Kidney (tissue), 22 donors: ENCODE measurements at places on chromosomes 3 and 15. TPM values are rescaled to one million over a fixed set of nuclear protein-coding genes. Genes with fewer than 3 reads are reported as not detected.

DNA sequence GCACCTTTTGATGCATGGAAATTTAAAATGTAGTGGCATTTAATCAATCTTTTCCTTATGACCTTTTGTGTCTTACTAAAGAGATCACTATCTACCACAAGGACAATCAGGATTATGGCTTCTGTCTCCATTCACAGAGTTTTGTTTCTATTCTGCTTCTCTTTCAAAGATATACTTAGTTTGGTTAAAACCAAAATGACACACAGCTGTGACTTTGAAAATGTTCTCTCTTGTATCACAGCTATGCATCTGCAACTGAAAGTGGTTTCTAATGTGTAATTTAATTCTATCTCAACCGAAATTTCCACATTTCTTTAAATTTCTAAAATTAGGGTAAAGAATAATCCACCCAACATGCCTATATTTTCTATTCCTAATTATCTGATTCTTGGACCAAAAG lies 27.7 kb downstream of the HLTF start:
- no peak for DNase-seq

DNA sequence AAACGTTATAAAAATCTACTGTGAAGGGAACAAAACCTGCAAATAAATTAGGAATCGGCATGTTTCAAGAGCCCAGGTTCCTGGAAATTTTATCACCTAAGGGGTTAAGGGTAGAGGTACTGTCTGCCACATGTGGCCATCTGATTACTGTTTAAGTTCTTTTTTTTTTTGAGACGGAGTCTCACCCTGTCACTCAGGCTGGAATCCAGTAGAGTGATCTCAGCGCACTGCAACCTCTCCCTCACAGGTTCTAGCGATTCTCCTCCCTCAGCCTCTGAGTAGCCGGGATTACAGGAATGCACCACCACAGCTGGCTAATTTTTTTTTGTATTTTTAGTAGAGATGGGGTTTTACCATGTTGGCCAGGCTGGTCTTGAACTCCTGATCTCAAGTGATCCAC lies 35.8 kb downstream of the UQCC5 start:
- DNase-seq = no peak

- no peak for DNase-seq
Observed at GRCh38 chr3:8660175-8661118, 15.8 kb upstream of the SSUH2 start.

DNA sequence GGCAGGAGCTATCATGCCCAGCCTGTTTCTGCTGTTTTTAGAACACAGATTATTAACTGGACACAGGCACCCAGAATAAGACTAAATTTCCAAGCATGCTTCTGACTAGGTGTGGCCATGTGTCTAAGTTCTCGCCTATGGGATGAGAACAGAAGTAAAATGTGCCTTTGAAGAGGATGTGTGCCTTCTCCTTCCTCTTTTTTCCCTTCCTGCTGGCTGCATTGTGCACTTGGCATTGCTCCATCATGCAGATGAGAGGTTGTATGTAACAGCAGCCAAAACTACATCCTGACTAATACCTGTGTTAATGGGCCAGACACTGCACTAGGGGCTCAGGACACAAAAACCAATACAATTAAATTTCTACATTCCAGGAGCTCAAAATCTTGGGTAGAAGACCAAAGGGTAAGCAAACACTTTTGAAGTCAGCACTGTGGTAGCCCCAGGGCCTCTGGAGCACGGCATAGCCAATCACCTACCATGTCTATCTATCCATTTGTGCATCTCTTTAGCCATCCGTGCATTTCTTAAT lies 40.9 kb upstream of the RNU6-1 start:
- DNase-seq = no peak

DNA sequence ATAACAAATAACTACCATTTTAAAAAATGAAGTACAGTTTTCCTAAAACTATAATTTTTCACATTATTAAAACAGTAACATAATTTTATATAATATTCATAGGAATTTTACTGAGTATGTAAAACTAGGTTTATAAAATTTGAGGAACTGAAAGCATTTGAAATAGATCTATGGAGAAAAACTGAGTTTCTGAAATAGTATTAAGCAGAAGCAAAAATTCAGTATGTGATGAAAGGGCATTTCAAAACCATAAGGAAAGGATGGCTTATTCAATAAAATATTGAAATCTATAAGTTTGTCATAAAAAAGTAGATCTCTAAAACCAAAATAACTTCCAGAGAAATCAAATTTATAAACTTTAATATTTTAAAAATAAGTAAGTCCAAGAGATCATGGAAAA lies 53.4 kb downstream of the GBE1 start:
- no peak for DNase-seq

GRCh38 chr3:78610462-78611125 lies 1157.2 kb downstream of the ROBO1 start:
- DNase-seq = no peak

DNA sequence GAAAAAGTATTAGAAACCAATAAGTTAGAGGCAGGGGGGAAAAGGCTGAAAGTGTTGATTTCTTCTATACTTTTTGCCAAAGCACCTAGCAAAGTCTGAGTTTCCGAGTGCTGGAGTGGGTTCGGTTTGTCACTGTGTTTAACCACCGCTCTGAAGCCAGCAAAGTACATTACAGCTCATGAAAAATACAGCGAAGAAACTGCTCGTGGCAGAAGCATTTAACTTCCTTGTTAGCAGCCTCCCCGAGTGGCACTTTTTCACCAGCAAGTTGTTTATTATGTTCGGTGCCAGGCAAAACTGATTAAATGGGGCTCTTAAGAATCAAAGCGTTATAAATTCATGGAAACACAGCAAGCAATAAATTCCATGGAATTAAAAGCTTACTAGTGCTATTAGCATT lies 313.6 kb downstream of the FOXP1 start:
- no peak for DNase-seq

DNA sequence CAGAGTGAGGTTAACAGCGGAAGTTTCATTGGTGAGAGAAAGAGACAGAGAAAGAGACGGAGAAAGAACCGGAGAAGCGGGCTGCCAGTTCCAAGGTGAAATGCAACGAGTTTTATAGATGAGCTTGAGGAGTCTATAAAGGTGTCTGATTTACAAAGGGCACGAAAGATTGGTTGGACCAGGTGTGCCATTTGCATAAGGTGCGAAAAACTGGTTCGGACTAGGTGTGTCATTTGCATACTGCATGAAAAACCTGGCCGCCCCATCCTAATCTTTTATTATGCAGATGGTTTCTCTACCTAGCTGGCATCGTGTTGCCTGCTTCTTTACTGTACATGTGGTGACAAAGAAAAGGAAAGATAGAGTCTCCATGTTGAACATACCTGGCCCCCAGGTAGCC lies 253.8 kb upstream of the IGF1R start:
- DNase-seq = no peak

DNA sequence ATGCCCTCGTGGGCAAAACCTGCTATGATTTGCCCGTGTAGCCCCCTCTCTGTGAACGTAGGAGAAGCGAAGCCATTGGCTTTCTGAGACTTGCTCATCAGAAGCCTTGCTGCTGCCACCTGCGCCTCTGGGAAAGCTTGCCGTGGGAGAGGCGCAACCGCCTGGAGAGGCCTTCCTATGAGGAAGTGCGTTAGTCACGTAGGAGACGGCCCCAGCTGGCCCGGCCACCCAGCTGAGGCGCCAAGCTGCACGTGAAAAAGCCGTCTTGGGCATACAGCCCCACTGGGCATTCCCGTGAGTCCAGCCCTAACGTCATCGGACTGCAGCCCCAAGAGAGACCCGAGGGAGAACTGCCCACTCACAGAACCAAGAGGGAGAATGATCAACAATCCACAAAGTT lies 49.1 kb upstream of the TJP1 start:
- DNase-seq = no peak

GRCh38 chr3:37824954-37825328 lies 36.7 kb upstream of the CTDSPL start:
- DNase-seq = peak; percentile 16

DNA sequence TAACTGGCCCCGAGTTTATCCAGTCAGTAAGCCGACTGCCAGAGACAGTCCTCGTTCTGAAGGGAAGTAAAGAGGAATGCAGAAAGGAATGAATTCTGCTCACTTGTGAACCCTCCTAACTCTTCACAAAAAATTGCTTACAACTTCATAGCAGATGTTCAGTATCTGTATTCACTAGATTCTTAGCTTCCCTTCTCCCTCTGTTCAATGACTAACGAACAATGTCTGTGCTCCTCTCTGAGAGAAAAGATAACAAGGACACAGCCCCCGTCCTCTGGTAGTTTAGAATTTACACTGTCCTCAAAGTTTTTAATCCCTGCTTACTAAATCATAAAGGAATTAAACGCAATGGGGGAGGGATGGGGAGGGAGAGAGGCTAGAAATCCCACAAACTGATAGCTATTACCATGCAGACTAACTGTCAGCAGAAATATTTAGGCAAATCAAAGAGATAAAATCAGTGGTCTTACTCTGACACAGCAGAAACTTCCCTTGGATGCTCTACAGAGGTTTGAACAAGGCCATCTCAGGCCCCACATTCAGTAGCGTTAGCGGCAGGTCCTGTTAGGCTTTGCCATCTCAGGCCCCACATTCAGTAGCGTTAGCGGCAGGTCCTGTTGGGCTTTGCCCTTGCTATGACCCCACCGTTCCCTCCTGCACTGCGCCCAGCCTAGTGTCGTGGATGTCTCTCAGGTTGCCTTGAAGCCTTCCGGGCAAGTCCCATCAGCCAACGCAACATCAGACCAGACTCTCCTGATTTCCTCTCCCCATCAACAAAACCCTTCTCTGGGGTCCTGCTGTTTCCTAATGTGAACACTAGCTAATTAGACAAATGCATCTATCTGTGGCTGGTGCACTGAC lies 23.4 kb downstream of the NRROS start:
- no peak for DNase-seq

DNA sequence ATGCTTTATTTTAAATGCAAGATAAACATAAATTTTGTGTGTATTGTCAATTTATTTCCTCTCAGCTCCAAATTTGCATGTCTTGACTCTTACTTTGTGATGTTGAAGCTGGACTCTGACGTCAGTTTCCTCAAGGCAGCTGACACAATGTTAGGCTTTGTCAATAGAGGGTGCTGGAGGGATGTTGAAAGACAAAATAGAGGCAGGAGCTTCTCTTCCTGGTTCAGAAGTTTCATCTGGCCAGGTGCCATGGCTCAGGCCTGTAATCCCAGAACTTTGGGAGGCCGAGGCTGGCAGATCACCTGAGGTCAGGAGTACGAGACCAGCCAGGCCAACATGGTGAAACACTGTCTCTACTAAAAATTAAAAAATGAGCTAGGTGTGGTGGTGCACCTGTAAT lies 408.6 kb downstream of the GBE1 start:
- no peak for DNase-seq

- no peak for DNase-seq
Observed at GRCh38 chr3:39114456-39114855, 7.0 kb downstream of the TTC21A start.

ECE2 gene
- not detected for polyA plus RNA-seq

HCN4 gene
- polyA plus RNA-seq = 0.15 TPM

SLC27A2 gene
- 31.2 TPM for polyA plus RNA-seq

ALDH1A2 gene
- polyA plus RNA-seq = 24.4 TPM

HYAL1 gene
- polyA plus RNA-seq = 126 TPM

CA12 gene
- polyA plus RNA-seq = 242 TPM
